CD4-positive, alpha-beta T cell treated with Interleukin-4 for 4 hours (primary cell): ENCODE measurements at places on chromosomes 5 and 9.
A peak's percentile ranks its signal among the peaks of the same experiment; 100 is the strongest.

DNA sequence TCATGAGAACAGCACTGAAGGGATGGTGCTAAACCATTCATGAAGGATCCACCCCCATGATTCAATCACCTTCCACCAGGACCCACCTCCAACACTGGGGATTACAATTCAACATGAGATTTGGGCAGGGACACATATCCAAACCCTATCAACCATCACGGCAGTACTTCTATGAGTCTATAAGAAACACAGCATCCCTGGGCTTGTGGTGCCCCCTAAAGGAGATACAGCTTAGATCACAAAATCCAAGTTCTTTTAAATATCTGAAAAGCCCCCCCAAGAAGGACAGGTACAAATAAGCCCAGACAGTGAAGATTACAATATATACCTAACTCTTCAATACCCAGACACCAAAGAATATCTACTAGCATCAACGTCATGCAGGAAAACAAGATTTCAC is 233.7 kb upstream of the ADRA1B start:
- DNase-seq = no peak

- no peak for DNase-seq
Measured at GRCh38 chr9:106755736-106756135, 107.2 kb upstream of the ZNF462 start.

GRCh38 chr5:19616701-19617215 is 371.2 kb downstream of the CDH18 start:
- DNase-seq = no peak

- DNase-seq = no peak
Measured at GRCh38 chr5:83509540-83509939, 38.0 kb downstream of the VCAN start.

DNA sequence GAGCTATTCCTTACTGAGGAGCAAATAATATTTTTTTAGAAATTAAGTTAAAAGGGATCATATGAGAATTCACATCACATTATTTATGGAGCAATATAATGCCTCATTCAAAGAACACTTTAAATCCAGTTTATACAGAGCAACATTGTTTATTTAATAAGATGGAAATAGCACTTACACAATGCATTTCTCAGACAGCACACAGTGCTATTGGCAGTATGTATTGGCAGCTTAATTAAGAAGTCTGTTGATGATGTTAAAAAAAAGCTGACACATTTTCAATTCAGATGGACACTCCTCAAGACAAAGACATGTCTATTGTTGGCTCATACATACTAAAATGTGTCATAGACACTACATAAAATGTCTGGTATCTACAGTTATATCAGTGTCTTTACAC is 171.3 kb downstream of the NR2F1-AS1 start:
- DNase-seq = no peak

DNA sequence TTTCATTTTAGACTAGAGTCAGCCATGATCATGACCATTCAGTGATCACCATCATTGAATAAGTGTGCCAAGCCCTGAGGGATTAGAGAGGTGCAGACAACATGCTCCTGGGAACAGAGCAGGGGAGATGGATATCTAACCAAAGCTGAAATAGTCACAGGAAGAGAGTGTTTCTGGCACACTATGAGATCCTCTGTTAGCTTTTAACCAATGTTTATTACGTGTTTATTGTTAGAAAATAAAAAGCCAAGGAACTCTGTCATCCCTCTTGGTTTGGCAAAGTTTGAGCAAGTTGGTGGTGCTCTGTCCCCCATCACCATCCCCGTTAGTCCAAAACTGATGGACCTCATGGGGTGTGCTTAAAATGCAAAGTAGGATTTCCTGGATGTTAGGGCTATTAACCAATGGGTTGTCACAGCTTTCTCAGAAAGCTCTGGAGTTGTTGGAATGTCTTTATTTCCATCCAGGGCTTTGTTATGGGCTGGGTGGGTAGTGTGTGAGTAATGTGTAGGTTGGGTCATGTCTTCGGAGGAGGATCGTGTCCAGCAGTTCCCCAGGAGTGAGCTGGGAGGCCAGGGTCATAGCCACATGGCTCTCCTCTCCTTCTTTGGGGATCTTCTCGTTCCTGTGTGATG is 34.9 kb downstream of the SLC28A3 start:
- DNase-seq = no peak

GRCh38 chr5:93572608-93573353 is 8.2 kb downstream of the NR2F1-AS1 start:
- DNase-seq = no peak

GRCh38 chr5:80577707-80578106 is 7.6 kb upstream of the ANKRD34B start:
- DNase-seq = no peak

- DNase-seq = no peak
Measured at GRCh38 chr9:132739710-132740310, 69.5 kb downstream of the GTF3C4 start.

- DNase-seq = no peak
Measured at GRCh38 chr9:121694600-121694999, 43.2 kb downstream of the DAB2IP start.

DNA sequence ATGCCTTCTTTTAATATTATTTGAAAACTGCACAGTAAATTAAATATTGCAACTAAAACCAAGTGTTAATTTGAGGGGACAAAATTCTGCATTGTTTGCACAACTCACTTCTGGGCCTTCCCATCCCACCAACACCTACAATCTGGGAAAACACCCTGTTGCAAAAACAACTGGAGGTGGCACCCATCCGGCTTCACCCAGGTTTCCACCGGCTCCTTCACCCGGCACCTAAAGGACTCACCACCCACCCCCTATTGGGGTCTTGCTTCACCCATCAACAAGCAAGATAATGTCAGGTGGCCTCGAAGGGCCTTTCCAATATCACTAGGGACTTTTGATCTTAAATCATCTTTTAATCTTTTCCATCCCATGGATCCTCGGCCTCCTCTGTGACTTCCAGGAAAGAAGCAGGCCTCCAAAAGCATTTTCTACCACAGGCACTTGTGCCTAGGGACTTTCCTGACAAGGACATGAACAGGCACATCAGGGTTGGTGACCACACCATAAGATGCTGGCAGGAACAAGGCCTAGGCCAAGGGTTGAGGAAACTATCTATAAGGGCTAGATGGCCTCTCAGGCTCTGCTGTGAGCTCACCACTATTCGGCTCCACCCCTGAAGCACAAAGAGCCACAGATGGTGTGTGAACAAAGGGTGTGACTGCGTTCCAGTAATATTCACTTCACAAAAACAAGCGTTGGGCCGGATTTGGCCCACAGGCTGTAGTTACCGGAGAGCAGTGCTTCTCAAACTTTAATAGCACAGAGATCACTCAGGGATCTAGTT is 205.1 kb downstream of the AUH start:
- DNase-seq = peak; percentile 30
